ENCODE measurements at places on chromosomes 7 and 10. TPM values are rescaled to one million over a fixed set of nuclear protein-coding genes. Genes with fewer than 3 reads are reported as not detected.

TAS2R3 gene
- 2.2 TPM for total RNA-seq

SP8 gene
- not detected for total RNA-seq

ASIC3 gene
- 3.3 TPM for total RNA-seq

COX19 gene
- 8.5 TPM for total RNA-seq

SAP25 gene
- total RNA-seq, result 0.98 TPM

PLAC9 gene
- total RNA-seq, result 13.4 TPM

DNA sequence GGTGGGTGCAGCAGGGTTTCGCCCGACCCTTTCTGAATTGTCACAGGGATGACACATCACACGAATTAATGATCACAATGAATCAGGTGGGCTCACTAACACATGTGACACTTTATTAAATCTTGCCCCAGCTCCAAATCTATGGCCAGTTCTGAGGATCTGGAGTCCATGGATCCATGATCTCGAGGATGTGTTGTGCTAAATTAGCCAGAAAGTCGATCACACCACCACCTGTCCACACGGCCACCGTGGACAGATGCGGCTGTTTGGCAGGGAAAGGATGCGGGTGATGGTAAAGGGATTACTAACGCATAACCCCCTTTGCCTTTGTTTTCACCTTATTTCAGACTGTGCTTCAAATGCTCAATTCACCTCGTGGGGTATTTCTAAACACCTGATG lies 96.4 kb downstream of the COBL start:
- H3K27ac ChIP-seq, result no peak overlapping the region
- no peaks in the 10 kb centered on the region for H3K4me1 ChIP-seq
- no peak for DNase-seq
- no peaks in the 10 kb centered on the region for H3K36me3 ChIP-seq
- no peaks in the 10 kb centered on the region for H3K27me3 ChIP-seq

- H3K4me1 ChIP-seq, result peaks cover 45% of the 10 kb centered on the region
- peak; percentile 71 for DNase-seq
- no peaks in the 10 kb centered on the region for H3K27me3 ChIP-seq
- peak overlapping the region; percentile 53 for H3K4me3 ChIP-seq
These were observed 52.8 kb downstream of the DLG5 start for GRCh38 chr10:77873536-77874380.

DNA sequence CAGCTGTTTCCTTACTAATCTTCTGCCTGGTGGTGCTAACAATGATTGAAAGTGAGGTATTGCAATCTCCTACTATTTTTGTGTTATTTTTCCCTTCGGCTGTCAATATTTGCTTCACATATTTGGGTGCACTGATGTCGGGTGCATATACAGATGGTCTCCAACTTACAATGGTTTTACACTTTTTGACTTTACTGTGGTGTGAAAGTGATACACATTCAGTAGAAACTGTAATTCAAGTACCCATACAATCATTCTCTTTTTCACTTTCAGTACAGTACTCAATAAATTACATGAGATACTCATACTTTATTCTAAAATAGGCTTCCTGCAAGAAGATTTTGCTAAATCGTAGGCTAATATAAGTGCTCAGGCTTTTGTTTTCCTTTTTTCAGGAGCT lies 73.2 kb downstream of the RNF216 start:
- H3K27ac ChIP-seq, result no peak overlapping the region
- DNase-seq, result no peak
- H3K4me3 ChIP-seq, result no peak overlapping the region

DNA sequence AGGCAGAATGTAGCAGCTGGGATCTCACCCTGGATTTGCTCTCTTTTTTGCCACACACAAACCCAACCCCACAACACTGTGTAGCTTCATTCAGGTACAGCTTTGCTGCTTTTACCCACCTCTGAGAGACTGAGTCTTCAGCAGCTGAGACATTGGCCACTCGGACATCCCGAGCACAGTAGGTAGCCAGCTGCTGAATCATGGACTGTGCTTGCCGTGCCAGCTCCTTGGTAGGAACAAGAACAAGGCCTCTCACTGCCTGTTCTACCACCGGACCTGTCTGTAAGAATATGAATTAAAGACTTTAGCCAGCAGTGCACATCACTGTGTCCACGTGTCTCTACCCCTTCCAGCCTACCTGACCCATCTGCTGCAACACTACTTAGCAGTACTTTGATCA lies 937 bp downstream of the DDX56 start:
- peak overlapping the region; percentile 92 for H3K27ac ChIP-seq
- H3K4me3 ChIP-seq, result peak overlapping the region; percentile 90
- DNase-seq, result no peak
- peaks cover 20% of the 10 kb centered on the region for H3K36me3 ChIP-seq

DNA sequence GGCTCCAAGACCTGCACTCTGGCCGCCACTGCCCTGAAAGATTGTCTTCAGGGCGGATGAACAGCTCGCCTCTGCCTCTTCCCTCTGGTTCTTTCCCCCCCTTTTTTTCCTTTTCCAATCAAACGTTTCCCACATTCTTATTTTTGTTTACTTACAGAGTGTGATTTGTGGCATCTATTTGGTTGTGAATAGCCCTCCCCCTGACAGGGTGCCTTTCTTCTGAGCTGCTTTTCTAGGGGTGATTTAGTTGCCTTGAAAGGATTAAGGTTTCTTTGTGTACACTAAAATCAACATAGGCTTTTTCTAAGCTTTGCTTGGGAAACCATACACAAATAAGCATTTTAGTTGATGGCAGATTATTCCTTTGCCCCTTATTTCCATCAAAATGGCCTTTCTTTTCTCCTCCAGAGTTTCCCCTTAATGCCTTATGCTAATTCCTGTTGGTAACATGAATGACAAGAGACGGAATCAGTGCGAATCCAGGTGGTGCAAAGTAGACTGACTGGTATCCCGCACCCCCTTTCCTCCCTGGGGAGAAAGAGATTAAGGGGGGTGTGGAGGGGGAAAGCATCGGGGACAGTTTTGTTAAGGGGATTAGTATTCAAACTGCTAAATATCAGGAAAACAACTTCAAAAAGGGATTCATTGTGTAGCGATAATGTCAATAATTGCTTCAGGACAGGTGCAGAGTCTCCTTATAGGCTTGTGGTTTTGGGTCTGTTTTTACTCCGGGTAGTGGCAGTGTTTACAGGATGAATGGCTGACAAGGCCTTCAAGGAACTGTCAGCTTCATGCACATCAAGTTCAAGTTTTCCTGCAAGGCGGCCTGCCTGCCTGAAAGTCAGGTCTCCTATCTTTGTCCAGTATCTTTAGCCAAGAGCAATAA lies 431.6 kb upstream of the GALNT17 start:
- DNase-seq, result no peak
- H3K27me3 ChIP-seq, result no peaks in the 10 kb centered on the region
- H3K36me3 ChIP-seq, result no peaks in the 10 kb centered on the region
- peaks cover 5% of the 10 kb centered on the region for H3K4me1 ChIP-seq

- no peak for DNase-seq
- peak overlapping the region; percentile 95 for H3K27ac ChIP-seq
- peaks cover 14% of the 10 kb centered on the region for H3K27me3 ChIP-seq
- H3K4me3 ChIP-seq, result peak overlapping the region; percentile 95
These were observed 598 bp upstream of the ZEB1 start for GRCh38 chr10:31318382-31318853.
